ENCODE measurements at places on chromosomes 2 and 18. TPM values are rescaled to one million over a fixed set of nuclear protein-coding genes. Genes with fewer than 3 reads are reported as not detected.

GRCh38 chr2:43426305-43427031, 169.4 kb downstream of the THADA start:
- peak; percentile 91 for DNase-seq

DNA sequence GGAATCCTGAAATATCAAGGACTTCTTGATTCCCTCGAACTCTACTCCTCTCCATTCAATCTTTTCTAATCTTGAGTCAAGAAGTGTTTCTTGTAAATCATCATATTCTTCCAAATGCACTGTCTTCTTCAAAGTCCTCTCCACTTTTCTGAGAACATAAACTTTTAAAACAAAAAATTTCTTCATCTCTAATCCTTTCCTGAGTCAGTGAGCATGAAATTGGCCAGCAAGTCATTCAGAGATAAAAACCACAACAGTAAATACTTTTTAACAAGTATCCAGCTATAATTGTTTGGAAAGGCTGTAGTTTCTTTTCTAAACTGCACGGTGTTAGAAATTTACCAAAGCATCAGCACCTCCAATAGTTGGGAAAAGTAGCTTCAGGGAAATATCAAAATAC, 312.6 kb upstream of the GALNT5 start:
- DNase-seq = no peak

DNA sequence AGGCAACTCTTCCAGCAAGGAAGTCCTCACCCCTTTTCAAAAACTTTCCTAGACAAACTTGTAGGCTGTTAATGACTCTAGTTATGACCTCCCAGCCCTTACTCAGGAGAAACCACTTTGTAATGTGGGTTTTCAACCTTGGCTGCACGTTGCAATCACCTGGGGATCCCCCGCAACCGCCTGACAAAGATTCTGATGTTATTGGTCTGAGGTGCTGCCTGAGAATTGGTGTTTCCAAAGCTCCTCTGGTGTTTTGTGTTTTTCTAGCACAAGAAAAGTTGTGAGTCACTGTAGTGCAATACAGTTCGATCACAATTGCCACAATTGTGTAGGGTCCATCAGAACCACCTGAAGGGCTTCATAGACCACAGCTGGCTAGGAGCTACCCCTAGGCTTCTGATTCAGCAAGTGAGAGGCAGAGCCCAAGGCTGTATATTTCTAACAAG, 121.6 kb downstream of the SP100 start:
- DNase-seq = no peak

GRCh38 chr2:13135856-13136255, 419.1 kb downstream of the TRIB2 start:
- no peak for DNase-seq

DNA sequence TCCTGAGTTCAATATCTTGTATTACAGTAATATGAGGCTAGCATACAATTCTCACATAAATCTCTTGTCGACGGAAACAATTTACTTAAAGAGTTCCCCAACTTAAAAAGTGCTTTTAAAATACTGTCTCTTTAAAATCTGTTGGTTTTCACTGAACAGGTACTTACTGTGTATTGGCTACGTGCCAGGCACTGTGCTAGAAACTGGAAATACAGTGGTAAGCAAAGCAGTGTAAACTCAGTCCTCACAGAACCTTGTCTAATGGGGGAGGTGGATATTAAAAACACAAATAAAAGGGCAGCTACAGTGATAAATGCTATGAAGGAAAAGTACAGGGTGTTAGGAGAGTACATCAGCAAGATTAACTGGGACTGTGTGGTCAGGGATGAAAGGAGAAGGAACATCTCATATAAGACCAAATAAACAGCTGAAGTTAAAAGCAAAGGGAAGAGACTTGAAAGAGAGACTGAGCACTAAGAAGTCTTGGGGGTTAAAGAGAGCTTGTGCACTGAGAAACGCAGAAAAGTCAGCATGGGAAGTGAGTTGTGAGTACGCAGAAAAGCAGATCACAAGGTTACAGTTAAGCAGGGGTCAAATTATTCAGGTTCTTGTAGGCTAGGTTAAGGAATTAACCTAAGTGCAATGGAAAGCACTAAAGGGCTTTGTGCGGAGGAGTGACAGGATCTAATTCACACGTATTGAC, 52.5 kb downstream of the USP40 start:
- peak; percentile 22 for DNase-seq

DNA sequence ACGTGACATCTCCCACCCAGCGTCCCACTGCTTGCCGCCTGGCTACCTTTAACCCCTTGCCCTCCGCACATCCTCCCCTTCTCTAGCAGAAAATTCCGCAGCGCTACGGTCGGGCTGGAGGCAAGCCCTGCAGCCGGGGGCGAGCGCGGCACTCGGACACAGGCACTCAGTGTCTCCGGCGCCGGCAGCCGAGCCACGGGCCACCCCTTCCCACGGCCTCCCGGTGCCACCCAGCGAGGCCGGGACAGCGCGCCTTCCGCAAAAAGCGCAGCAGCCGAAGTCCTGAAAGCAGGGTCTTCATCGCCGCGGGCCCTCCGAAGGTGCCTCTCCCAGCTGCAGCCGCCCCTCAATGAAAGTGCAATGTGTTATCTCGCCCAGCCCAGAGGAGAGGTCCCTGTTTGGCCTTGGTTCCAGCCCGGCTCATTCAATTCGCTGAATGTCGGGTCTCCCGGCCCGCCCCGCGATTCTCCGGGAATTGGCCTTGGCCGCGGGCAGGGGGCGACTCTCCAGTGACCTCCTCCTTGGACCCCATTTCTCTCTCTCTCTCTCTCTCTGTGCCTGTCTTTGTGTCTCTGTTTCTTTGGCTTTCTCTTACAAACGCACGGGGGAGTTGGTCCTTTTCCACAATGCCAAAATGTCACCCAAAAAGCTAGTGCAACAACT, 1.1 kb downstream of the DLGAP1 start:
- no peak for DNase-seq

DNA sequence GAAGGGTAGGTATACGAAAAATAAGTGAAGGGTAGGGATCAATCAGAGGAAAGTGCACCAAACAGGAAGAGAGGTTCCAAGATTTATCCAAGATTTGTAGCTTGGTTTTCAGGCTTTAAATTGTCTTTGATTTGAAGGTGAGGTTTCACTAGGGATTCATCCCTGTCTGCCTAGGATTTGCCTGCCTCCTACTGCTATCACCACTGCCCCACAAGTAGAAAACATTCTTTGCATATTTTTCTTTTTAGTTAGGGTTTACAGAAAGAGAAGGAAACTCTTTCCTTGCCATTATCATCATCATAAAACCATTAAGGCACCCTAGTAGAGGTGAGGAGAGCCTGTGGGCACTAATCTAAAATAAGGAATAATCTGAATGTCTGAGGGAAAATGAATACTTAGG, 45.8 kb upstream of the TANC1 start:
- no peak for DNase-seq

GRCh38 chr18:77897606-77898005, 648.0 kb downstream of the GALR1 start:
- no peak for DNase-seq

- DNase-seq = no peak
Measured at GRCh38 chr2:203672856-203673255, 33.6 kb upstream of the CD28 start.

GRCh38 chr18:12352188-12352587, 24.8 kb downstream of the AFG3L2 start:
- DNase-seq = no peak

- no peak for DNase-seq
Measured at GRCh38 chr18:35515460-35516130, 17.8 kb upstream of the INO80C start.

GRCh38 chr2:1715184-1716013, 28.9 kb downstream of the PXDN start:
- DNase-seq = no peak

GRCh38 chr18:68826121-68826520, 28.2 kb downstream of the CCDC102B start:
- no peak for DNase-seq

DNA sequence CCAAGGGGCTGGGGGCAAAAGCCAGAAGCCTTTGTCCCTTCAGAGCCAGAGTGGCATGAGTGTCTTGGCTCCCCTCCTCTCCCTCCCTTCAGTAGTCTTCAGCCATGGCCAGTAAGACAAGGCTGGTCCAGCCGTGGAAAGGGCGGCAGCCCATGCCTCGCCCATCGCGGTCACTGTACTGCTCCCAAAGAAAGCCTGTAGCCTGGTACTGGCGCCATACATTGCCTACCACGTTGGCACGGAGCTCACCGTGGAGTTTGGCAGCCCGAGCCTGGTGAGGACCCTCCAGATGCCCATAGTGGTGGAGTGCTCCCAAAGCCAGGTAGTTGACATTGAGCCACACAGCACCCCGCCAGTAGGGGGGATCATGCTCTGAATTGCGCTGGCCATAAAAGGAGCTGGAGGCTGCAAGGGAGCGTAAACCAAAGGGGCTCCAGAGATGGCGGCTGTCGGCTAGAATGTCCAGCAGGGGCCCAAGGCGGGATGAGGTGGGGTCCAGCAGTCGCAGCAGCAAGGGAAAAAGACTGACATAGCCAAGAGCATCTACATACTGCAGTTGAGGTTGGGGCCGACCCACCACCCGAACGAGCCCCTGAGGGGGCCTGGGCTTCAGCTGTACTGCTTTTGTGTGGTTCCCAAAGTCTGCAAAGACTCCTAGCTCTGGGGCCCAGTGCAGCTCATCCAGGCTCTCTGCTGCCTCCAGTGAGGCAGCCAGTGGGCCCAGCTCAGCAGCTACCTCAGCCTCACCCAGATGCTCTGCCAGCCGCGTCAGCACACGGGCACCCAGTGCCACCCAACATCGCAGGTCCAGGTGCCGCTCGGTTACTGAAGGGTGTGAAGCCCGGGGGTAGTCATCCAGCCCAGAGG, 3.2 kb downstream of the WBP1 start:
- DNase-seq = no peak

GRCh38 chr2:216107760-216108159, 1.4 kb upstream of the XRCC5 start:
- DNase-seq = no peak

GRCh38 chr18:76459687-76460350, 35.2 kb downstream of the ZNF516 start:
- peak; percentile 85 for DNase-seq

DNA sequence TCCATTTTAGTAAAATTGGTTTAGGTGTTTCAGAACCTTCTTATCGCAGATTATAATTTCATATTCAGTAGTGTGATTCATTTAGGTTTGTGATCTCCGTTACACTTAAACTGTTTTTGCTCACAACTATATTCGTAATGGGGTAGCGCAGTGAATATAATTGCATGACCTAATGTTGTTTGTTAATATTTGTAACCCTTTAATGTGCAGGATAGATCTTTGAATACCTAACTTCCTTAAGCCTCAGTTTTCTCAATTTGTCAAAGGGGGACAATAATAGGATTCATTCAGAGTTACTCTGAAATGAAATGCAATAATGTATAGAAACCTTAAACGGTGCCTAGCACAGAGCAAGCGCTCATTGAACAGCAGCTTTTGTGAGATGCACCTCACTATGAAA, 558 bp upstream of the ZDBF2 start:
- no peak for DNase-seq

DNA sequence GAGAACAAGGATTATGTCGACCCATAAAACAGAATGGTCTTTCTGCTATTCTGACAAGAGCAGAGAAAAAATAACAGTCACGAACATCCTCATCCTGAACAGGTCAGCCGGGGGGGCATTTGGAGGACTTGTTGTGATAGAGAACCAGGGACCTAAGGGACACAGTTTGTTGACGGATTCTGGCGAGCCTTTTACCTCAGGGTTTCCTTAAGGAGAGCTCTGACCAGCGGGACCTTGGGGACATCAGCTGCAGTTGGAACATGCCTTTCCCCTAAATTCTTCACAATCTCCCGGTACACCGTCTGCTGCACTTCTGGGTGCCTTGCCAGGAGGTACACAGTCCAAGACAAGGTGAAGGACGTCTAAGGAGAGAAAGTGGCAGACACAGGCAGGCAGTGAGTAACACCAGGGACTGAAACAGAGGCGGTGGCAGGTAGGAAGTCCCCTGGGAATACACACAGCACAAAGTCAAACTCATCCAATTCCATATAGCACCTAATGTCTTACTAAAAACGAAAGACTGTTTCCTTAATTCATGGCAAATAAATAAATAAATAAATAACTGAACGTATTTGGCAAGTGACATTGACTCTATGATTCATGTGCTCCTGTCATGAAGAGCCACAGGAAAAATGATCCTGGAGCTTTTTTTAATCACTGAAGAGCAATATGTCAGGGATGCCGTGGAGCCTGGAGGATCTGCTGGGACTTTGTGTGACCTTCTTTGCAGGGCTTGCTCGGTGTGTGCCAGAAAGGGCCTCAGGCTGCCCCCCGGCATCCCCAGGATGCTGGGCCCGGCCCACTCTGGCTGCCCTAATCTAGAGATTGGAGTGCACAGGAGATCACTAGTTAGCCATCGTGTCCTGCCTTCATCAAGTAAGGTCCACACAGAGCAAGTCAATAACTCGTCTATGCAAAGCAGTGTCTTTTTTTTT, 24.7 kb downstream of the CYP27C1 start:
- no peak for DNase-seq

DNA sequence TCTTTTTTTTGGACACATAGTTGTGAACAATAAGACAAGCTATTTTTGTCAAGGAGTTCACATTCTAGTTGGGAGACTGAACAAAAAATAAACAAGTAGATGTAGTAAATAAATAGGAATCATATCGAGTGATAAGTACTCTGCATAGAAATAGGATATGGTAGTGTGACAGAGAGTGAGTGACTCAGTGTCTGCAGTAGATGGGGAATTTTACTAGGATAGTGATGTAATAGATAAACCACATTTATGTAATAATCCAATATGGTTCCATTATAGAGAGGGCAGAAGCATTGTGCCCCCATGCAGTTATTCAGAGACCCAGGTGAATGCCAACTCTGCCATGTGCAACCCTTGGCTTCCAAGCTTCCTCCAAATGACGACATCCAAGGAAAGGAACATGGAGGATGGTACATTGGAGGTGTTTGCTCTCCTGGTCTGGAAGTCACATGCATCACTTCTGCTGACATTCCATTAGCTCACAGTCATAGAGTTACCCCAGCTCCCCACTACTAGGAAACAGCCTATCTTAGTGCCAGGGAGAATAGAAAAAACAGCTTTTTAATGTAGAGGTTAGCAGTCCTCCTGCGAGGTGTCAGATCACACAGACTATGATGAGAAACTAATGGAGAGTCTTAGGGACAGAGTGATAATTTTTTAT, 595.4 kb downstream of the NYAP2 start:
- DNase-seq = no peak

- DNase-seq = no peak
Measured at GRCh38 chr2:117717072-117717471, 97.4 kb upstream of the DDX18 start.

DNA sequence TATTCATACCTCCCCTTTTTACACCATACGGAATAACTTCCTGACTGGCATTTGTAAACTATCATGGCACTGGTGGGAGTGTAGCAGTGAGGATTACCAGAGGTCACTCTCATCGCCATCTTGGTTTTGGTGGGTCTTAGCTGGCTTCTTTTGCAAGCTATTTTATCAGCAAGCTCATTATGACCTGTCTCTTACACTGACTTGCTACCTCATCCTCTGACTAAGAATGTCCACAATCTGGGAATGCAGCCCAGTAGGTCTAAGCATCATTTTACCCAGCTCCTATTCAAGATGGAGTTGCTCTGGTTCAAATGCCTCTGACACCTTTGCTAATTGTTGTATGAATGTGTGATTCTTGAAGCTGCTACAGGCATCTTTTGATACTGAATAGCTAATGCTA, 950.8 kb upstream of the SLC39A10 start:
- no peak for DNase-seq

The ABCG8 gene
- not detected for total RNA-seq

The GREB1L gene
- total RNA-seq = 2.0 TPM

The RAD51AP2 gene
- 4.2 TPM for total RNA-seq

The MALL gene
- total RNA-seq = 18.5 TPM

The TEX44 gene
- total RNA-seq = 10.6 TPM

The ALKAL2 gene
- 22.6 TPM for total RNA-seq

The FSHR gene
- 13.6 TPM for total RNA-seq

The BOK gene
- total RNA-seq = 58.3 TPM

The VWC2L gene
- total RNA-seq = not detected

Measured in prostate gland (tissue), 2 donors.